ENCODE measurements at places on chromosomes 7 and 10.

DNA sequence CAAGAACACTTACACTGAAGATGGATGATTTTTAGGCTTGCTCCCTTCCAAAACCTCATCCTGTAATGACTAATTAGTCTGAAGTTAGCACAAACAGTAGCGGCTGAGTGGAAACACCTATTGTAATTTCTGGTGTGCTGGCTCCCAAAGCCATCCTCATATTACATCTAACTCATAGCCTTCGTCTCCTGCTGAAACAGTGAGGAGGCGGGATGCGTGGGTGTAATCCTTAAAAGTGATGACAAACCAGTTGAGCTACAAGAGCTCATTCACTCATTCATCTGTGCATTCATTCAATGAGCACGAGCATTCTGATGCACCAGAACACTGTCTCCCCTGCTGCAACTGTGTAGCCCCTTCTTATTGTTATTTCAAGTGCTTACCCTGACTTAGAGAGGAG lies 235.3 kb downstream of the CALN1 start:
- no peak for DNase-seq

- DNase-seq: no peak
Observed at GRCh38 chr7:127905491-127906330, 125.5 kb downstream of the LRRC4 start.

DNA sequence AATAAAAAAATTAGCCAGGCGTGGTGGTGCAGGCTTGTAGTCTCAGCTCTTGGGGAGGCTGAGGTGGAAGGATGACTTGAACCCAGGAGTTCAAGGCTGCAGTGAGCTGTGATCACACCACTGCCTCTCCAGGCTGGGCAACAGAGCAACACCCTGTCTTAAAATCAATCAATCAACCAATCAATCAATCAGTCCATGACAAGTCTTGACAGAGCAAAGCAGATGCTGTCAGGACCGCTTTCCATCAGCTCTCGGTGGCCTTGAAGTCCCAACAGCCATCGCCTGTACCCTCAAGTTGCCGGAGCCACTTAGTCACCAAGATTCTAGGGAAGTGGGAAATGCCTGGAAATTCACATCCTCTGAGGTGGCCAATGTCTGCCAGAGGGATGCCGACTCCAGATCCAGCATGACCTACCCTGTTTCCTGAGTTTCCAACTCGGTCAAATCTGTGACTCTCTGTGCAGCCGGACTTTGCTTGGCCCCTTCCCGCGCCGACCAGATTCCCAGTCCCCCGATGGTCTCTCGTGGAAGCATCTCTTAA lies 871 bp upstream of the CCL24 start:
- DNase-seq: no peak

GRCh38 chr10:110636932-110637557 lies 7.1 kb upstream of the RBM20 start:
- no peak for DNase-seq

DNA sequence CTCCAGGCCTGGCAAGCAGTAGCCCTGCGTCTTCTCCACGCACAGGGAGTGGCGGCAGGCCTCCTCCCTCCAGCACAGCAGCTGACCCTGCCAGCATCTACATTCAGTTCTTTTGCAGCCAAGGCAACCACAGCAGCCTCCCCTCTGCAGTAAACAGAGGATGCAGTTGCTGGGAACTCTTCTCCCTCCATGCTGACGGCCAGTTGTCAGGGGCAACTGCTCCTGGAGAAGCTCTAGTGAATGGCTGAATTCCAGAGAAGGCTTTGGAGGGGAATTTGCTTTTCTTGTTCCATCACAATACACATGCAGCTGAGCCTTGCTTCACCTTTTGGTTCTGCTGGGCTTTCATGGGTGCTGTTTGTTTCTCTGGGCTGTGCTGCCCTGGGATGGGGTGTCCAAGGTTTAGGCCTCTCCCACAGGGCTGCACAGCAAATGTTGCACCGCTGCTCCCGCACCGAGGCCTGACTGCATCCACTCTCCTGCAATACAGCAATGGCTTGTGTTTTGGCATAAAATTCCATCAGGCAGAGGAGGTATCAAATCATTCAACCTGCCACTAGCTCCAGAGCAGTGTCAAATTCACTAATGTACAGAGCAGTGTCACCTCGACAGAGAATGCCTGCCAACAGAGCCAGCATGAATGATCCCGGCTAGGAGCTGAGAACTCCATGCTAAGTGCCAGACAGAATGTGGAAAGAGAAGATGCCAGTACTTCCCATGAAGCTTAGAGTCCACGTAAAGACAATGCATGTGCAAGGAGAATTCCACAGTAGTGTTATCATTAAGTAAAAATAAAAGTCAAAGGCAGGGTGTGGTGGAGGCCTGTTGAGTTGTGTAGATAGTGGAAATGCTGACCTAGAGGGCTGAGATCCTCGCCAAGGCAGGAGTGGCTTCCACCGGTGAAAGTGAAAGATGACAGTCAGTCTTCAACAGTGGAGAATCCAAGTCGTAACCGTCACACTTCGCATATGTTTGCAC lies 399.6 kb downstream of the DPP6 start:
- no peak for DNase-seq

- DNase-seq: no peak
Observed at GRCh38 chr7:48042636-48043035, 7.3 kb downstream of the C7orf57 start.

DNA sequence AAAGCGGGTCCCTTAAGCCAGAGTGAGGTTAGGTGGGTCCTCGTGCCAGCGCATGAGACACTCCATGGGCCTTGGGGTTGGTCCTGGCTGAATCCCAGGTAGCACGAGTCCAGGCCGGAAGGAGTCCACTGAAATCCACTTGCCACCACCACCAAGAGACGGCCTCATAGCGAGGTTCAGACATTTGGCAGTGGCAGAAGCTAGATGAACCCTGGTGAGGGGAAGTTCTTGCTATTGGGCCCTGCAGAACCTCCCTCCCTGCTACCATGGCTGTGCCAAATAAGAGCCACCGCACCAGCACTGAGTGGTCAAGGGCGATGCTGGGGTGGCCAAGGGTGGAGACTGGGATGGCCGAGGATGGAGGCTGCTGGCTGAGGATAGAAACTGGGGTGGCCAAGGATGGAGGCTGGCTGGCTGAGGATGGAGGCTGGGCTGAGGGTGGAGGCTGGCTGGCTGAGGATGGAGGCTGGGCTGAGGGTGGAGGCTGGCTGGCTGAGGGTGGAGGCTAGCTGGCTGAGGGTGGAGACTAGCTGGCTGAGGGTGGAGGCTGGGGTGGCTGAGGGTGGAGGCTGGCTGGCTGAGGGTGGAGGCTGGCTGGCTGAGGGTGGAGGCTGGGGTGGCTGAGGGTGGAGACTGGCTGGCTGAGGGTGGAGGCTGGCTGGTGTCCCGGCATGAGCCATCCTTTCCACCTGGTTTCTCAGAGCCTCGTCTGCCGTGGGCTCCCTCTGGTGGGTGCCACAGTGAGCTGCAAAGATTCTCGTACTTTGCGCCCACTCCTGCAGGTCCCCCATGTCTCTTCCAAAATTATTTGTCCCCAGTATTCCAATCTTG lies 88.2 kb downstream of the ELFN1 start:
- no peak for DNase-seq

DNA sequence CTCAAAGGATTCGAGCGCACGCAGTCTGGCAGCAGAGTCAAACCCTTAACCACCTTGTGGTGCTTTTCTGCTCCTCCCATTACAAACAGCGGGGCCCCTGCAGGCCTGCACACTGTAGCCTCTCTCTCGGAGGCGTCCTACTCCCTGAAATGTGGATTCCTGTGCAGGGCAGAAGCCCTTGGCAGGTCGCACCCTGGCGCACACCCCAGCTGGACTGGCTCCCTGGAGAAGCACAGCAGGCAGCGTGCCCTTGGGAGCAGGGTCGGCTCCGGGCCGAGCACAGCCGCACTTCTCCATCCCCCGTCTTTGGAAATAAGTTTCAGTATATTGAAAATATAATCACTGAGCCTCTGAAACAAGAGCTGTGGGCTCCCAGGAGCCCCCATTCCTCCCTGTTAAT lies 144.1 kb downstream of the C10orf105 start:
- no peak for DNase-seq
